ENCODE measurements at places on chromosomes 11 and 22. TPM values are rescaled to one million over a fixed set of nuclear protein-coding genes. Genes with fewer than 3 reads are reported as not detected.

DNA sequence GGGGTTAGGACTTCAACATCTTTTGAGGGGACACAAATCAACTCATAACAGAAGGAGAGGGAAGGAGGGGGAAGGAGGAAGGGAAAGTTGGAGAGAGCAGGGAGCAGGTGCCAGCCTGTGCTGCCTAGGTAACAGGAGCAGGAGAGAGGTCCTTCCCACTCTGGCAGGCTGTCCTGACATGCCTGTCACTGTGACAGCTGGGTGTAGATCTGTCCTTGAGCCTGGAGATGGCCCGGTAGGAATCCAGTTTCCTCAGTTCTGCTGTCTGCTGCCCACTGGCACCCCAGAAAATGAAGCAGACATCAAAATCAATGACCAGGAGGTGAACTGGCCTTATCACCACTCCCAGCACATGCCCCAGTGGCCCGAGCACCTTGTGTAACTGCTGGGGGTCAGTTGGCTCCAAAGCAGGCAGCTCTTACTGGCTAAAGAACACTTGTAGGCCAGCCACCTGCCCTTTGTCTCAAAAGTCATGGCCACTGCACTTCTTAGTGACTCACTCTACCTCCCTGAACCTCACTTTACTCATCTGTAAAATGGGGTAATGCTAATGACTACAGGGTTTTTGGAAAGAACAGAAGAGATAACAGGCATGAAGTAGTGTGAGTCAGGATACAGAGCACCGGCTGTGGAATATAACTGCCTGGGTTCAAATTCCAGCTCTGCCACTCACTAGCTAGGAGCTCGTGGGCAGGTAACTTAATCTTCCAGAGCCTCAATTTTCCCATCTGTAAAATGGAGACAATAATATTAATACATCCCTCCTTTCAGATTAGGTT, 8.0 kb upstream of the TSPAN18 start:
- no peaks in the 10 kb centered on the region for H3K4me1 ChIP-seq
- H3K4me3 ChIP-seq, result no peak overlapping the region
- peaks cover 3% of the 10 kb centered on the region for H3K27me3 ChIP-seq
- no peak for DNase-seq

DNA sequence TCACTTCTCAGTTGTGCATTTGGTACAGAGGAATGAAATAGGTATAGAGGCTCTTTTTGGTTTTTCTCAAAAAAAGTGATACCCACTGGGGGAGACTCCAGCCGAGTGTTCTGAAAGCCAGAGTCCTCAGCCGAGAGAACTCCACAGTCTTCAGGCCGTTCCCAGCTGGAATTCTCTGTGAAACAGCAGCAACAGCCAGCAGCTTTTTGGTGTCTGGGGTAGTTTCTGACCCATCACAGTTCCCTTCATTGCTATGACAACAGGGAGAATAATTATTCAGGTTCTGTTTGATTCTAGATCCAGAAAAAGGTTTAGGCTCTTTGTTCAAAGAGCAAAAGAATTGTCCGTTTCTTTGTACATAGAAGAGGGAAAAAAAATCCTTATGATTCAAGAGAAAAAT, 84.6 kb downstream of the C22orf31 start:
- H3K4me3 ChIP-seq, result no peak overlapping the region
- no peaks in the 10 kb centered on the region for H3K36me3 ChIP-seq
- DNase-seq, result no peak
- H3K27ac ChIP-seq, result no peak overlapping the region

DNA sequence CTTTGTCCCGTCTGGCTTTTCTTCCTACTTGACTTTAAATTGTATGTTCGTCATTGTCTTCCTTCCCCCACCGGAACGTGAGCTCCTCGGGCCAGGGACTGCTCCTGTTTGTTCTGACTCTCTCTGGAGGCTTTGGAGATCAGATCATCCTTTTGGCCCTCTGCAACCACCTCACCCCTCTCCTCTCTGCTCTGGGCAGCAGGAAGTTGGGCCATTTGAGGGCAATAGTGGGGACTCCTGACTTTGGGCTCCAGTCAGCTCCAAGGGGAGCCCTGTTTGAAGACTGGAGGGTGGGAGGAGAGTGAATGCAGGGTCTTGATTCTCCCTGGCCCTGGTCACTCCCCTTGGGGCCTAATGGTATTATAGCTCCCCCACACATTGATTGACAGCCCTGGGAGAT, 186.3 kb upstream of the B3GAT1 start:
- H3K27ac ChIP-seq, result no peak overlapping the region
- H3K4me3 ChIP-seq, result no peak overlapping the region
- H3K36me3 ChIP-seq, result no peaks in the 10 kb centered on the region
- H3K27me3 ChIP-seq, result no peaks in the 10 kb centered on the region
- DNase-seq, result no peak
- no peaks in the 10 kb centered on the region for H3K4me1 ChIP-seq

DNA sequence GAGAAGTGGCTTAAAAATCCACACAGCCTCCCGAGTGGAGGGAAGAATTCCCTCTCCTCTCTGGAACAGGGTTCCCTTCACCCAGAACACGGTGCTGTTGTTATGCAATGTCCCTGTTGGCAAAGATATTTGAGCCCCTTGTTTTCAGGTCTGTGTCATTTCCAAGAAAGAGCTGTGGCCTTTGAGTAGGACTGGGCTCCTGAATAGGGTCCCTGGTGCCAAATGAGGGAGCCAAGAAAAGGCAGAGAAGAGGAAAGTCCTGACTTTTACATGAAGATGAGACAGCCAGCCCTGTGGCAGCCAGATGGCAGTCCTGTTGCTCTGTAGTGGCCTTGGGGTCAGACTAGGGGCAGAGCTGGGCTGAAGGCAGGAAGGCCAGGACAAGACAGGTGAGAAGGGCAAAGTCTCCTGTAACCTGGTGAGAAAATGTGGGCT, 51.2 kb upstream of the ELF5 start:
- H3K4me1 ChIP-seq, result no peaks in the 10 kb centered on the region
- H3K36me3 ChIP-seq, result no peaks in the 10 kb centered on the region
- no peaks in the 10 kb centered on the region for H3K27me3 ChIP-seq
- no peak for DNase-seq
- no peak overlapping the region for H3K27ac ChIP-seq

The GSTT2 gene
- 3.3 TPM for polyA plus RNA-seq

The KCTD14 gene
- 2.0 TPM for polyA plus RNA-seq

The DEUP1 gene
- polyA plus RNA-seq, result 0.23 TPM
